ENCODE measurements at places on chromosomes 11 and 22.

DNA sequence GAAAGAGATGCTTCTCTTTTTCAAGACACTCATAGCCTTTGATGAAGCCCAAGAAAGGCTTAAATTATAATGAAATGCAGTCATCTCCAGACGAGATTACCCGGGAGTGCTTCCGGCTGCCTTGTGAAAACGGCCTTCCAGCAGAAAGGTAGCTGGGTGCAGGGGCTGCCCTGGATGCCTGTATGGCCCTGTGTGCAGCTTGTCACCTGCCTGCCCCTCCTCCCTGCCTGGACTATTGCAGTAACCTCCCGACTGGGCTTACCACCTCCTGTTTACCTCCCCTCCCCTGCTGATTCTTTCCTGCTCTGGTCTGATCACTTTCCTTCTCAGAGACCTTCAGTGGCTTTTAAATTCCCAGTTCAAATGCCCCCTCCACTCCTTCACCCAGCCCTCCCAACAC lies 126.4 kb upstream of the SYT13 start:
- no peak for DNase-seq

DNA sequence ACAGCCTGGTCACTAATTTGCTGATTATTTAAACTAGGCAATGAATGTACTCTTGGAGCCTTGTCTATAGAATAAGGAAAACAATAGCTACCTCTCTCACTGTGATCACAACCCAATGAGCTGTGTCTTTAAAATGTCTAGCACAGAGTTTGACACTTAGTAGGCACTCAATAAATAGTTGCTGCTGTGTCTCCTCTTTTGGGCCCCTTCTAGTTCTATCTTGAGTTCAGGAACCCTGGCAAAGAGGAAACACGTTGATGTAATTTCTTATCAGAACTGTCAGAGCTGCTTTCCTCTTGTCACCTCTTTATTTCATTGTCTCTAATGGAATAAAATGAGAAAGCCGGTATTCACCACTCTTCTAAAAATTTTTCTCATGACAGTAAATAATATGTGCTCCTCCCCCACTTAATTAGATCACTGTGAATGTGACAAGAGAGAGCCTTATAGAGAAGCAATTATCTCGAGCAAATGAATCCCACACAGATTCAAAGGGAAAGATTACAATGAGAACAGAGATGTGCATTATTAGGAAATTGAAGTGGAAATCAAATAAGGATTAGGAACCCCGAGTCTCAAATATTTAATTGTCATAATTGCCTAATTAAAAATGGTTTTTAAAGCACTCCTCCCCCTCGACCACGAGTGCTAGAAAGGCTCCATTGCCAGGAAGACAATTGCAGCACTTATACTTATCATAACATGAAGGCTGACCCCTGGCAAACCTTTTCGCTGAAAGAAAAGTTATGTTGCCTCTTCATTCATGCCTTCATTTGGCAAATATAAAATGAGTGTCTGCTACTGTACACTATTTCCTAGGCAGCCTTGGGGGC lies 175.0 kb upstream of the BDNF start:
- DNase-seq = no peak

- no peak for DNase-seq
Observed at GRCh38 chr11:112467721-112468120, 207.1 kb upstream of the PLET1 start.

GRCh38 chr22:36790648-36791047 lies 14.7 kb upstream of the IFT27 start:
- no peak for DNase-seq

- DNase-seq = no peak
Observed at GRCh38 chr11:105923807-105924206, 98.2 kb downstream of the MSANTD4 start.

DNA sequence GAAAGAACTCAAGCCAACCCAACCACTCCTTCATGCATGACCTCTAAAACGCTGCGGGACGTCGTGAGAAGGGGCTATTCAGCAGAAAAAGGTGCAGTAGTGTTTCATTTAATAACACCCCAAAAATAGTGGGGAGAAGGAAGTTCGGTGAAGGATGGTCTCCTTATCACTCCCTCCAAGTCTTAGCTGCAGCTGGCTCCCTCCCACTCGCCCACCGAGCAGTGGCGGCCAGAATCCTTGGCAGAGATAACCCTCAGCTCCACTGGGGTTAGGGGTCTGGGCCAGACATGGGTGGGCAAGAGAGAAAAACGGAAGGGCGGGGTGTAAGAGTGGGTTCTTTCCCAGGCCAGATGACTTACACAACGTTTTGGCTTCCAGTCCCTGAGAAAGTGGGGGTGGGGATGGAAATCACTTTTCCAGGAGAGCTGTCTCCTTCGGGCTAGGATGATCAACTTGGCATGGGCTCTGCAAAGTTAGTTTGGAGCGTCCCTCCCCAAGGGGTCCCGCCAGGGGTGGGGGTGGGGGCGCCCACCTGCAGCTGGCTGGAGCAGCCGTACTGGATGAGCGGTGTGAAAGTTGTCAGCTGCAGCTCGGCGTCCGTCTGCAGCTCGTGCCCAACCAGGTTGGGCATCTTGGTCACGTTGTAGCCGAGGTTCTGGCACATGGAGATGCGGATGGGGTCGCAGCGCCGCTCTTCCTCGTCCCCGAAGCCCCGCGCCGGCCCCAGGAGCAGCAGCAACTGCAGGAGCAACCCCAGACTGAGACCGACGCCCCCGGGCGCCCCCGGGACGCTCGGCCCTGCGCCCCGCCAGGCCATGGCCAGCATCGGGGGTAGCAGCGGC lies 705 bp downstream of the FZD4 start:
- no peak for DNase-seq

DNA sequence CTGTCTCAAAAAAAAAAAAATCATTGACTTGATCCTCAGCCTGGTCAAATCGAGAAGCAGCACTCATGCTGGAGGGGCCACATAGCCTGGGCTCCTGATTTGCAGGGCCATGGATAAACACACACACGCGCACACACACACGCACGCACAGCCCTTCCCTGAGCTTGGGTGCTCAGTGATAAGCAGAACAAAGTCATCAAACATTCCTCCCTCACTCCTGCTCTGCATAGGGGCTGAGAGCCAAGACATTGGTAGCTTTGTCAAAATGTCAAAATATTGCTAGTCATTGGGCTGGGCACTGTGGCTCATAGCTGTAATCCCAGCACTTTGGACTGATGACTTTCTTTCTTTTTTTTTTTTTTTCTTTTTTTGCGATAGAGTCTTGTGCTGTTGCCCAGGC lies 34.0 kb upstream of the A4GALT start:
- peak; percentile 29 for DNase-seq

DNA sequence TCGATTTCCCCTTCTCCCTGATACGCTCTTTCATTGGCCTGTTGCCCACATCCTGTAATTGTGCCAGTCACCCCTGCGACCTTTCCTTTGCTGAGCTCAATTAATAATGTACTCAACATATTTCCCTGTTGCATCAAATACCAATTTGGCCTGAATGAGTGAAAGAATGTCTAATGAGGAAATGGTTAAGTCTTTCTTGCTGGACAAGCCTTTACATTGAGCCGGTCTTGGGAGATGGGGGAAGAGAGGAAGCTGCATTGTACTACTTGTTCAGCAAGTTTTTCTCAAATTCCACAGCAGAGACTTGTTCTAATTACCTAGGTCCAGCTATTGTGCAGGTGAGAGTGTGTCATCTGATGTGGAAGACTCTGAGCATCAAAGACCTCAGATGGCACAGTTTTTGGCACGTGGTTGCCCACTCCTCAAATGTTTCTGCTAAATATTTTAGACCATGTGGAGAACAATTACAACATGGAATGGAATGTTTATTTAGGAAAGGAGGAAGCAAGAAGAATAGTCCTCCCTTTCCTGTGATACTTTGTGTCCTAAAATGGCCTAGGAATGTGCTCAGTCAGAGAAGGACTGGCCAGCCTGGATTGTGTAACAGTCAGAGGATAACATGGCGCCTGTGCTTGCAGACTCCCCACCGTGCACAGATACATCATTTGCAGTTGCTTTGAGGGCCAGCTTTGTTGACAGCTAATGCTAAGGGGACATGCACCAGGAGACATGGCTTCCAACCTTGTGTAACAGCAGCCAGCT lies 129.5 kb upstream of the E2F8 start:
- DNase-seq = no peak

GRCh38 chr22:37282385-37282677 lies at the start of gene CYTH4:
Gene CYTH4, plus strand, starts transcription at chr22:37282508. Its CDS starts 62 bp downstream, at chr22:37282570.
- DNase-seq = no peak

- no peak for DNase-seq
Observed at GRCh38 chr11:112394304-112394703, 133.6 kb upstream of the PLET1 start.

DNA sequence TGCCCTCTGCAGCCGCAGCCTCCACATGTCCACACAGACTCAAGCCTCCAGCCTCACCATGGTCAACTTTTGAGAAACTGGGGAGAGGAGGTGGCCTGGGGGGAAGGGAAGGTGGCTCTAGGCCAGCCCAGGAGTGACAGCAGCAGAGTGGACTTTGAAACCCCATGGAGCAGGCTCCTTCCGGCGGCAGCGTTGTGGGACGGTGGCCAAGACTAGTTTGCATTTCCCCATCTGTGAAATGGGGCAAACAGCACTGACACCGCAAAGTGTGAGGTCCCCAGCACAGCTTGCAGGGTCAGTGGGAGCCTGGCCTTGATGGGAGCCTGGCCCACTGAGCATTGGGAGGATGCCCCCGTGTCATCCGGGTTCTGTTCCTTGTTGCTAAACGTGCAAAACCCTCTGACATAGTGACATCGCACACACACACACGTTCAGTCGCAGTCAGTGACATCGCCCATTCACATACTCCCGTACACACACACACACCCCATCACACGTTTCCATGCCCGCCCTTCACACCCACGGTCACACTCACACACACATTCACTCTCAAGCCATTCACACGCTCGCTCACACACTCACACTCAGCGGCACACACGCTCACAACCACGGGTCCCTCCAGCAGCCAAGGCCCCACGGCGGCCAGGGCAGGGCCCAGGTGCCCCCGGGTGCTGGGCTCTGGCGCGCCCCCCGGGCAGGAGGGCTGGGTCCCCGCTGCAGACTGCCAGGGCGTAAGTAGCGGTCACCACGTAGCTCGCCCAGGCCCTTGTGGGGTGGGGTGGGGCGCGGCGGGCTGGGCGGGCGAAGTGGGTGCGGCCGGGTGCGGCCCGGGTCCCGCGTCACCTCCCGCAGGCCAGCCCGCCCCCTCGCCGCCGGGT lies 585 bp downstream of the CYB5R3 start:
- DNase-seq = no peak

DNA sequence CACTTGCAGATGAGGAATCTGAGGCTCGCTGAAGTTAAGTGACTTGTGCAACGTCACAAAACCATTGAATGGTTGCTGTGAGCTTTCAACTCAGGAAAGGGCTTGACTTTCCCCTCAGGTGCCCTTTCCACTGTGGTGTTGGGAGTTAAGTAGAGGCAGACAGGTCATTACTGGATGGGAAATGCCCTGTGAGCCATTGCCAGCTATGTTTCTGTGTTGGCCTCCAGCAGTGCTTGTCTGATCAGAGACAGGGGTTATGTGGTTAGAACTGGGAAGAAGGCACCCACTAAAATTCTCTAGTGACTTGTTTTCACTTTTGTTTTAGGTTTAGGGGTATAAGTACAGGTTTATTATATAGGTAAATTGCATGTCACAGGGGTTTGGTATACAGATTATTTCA lies 96.6 kb downstream of the FDX1 start:
- no peak for DNase-seq

GRCh38 chr22:44224166-44224565 lies 43.4 kb downstream of the PARVG start:
- DNase-seq = no peak

DNA sequence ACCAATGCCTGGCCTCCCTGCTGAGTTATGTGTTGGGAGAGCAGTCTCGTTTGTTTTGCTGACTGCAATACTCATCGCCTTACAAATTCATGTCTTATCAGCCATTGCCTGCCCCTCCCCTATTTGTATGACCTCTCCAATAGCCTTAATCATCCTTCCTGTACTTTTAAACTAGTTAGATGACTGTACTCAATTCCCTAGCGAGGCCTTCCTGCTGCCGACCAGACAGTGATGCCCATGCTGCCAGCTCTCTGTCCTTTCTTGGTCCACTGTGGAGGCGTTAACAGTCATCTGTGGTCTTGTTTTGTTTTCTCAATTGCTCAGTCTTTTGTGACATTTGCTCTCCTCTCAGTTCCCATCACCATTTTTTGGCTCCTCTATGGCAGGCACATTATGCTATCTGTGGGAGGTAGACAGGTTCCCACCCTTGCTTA lies 20.3 kb upstream of the YPEL1 start:
- DNase-seq = no peak

DNA sequence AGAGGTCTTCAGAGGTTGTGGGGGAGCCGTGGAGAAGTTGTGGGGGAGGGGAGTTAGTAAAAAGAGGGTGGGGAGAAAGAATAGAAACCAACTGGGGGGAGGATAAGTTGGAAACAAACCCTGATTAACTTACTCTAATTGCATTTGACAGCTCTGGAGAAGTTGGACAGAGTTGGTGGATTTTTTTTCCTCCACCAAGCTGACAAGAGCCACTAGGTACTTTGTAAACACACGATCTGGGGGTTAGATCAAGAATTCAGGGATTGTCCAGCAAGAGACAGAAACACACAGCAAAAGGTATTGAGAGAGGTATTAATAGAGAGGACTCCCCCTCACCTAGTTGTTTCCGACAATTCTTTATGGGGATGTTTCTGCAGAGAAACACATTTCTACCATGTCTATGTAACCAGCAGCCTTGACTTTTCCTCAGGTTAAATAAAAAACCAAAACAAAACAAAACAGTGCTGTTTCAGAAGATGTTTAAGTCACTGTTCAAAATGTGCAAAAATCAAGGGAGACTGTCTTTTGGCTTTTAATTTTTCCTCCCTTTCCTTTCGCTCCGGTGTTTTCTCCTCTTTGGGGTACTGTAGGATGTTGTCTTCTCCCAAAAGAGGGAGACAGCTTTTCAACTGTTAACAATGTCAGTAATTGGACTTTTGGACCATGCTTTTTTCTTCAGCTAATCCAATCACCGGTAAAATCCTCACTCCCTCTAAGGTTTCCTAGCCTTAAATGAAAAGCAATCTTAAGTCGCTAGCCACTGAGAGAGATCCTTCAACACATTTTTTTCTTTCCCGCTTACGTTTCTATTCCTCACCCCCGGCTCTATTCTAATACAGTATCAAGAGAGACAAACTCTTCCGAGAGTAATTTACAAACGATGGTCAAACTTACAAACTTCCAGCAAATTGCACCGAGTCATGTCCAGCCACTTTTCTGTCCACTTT lies 708 bp downstream of the MAML2 start:
- DNase-seq = no peak

- no peak for DNase-seq
Observed at GRCh38 chr11:61910187-61911127, 6.9 kb downstream of the RAB3IL1 start.

- no peak for DNase-seq
Observed at GRCh38 chr22:26174280-26174679, 5.0 kb downstream of the SEZ6L start.
